Stimulated activated CD4-positive, alpha-beta T cell treated with anti-CD3 and anti-CD28 coated beads, Interleukin-4, amount 100 ng/mL, for 1 hour (primary cell): ENCODE measurements at places on chromosomes 11 and 22.

GRCh38 chr22:49404020-49404419, 423.7 kb downstream of the BRD1 start:
- DNase-seq: no peak

DNA sequence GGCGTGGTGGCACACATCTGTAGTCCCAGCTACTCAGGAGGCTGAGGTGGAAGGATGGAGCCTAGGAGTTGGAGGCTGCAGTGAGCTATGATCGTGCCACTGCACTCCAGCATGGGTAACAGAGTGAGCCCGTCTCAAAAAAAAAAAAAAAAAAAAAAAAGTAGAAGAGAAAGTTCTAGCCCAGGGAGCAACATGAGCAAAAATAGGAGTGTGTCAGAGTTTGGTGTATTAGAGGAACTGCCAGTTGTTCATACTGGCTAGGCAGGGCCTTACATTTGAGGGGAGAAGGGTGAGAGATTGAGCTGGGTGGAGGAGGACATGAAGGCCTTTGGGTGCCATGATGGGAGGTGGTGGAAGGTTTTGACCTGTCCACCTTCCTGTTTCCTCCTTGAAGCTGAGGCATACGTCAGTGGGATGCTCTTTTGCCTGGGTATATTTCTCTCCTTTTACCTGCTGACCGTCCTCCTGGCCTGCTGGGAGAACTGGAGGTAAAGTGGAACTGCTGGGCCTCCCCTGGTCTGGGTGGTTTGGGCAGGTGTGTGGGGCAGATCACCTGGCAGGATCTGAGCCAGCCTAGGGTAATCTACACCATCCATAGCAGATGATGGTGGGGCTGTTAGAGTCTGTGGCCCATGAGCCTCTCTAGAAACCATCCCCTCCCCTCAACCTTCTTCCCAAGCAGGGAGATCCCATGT, 7.3 kb downstream of the SIDT2 start:
- DNase-seq: no peak

- DNase-seq: no peak
Measured at GRCh38 chr22:20296598-20296997, 23.3 kb downstream of the DGCR6L start.

DNA sequence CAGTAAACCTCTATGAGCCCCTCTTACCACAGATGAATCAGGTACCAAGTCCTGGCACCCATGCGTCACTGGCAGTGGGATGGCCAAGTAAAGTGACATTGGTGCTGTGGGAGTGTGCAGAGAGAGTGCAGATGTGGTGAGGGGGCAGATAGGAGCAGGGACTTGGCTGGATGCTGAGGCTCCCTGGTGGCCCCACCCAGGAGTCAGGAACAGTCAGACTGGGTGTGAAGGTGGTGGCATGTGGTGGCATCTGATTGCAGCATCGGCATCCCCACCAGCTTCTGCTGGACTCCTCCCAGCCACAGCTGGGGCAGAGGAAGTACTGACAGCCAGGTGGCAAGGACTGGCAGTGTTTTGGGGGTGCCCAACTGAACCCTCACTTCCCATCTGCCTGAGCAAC, 11.4 kb downstream of the DGAT2 start:
- DNase-seq: no peak

DNA sequence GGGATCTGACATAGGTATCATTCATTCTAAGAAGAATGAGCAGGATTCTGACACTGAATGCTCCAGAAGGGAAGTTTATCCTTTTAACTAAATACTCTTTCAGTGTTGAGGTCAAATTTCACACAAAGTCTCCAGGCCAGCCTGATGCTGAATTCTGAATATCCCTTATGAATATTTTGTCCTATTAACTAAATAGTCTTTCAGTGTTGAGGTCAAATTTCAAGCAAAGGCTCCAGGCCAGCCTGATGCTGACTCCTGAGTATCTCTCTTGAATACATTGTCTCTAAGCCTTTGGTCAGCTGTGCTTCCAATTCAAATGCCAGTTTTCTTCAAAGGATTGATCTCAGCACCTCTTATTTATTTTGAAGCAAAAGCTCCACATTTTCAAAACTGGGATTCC, 676.8 kb downstream of the NTM start:
- no peak for DNase-seq

GRCh38 chr22:35312198-35313059, 12.7 kb downstream of the TOM1 start:
- DNase-seq: no peak

- DNase-seq: no peak
Measured at GRCh38 chr11:69811431-69811830, 7.8 kb downstream of the FGF3 start.

- DNase-seq: peak; percentile 37
Measured at GRCh38 chr22:30890686-30891442, 77.7 kb downstream of the MORC2 start.

GRCh38 chr11:74024261-74025029, 15.6 kb upstream of the UCP3 start:
- DNase-seq: no peak

DNA sequence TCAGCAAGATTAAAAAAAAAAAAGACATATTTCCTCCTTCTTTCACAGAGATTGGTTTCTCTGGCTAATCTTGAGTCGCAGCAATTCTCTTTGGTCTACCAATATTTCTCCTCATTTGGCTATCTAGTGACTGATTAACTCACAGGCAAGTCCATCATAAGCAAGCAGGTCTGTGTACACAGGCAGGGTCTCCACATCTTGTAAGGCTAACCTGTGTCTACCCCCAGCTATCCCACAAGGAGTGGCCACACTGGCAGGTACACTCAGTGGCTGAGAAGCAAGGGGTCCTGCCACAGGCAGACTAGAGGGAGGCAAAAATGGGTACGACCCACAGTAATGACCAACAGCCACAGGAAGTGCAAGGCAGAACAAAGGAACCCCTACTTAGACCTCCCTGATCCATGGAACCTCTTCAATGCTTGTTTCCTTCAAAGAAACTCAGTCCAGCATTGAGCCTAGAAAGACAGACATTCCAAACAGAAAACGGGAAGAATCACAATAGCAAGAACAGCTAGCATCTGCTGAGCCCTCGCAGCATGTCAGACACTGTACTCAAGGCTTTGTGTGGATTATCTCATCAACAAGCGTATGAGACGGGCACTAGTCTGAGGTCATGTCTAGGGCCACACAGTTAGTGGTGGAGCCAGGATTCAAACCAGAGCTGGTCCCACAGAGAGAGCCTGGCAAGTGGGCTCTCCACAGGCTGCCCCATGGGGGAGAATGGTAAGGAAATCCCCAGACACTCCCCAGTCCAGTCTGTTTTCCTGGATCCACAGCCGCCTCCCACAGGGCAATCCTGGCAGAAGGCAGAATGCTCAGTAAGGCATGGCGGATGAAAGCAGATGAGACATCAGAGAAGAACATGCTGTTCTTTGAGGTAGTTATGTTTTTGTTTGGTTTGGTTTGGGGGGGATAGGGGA, 34.3 kb downstream of the PLEKHA7 start:
- no peak for DNase-seq

GRCh38 chr11:113420808-113421207, 33.2 kb downstream of the ANKK1 start:
- no peak for DNase-seq

- DNase-seq: no peak
Measured at GRCh38 chr11:132158091-132158490, 787.7 kb downstream of the NTM start.

GRCh38 chr22:25567251-25567675, 2.8 kb downstream of the GRK3 start:
- no peak for DNase-seq

- no peak for DNase-seq
Measured at GRCh38 chr11:130431801-130432200, 3.4 kb upstream of the ADAMTS8 start.

DNA sequence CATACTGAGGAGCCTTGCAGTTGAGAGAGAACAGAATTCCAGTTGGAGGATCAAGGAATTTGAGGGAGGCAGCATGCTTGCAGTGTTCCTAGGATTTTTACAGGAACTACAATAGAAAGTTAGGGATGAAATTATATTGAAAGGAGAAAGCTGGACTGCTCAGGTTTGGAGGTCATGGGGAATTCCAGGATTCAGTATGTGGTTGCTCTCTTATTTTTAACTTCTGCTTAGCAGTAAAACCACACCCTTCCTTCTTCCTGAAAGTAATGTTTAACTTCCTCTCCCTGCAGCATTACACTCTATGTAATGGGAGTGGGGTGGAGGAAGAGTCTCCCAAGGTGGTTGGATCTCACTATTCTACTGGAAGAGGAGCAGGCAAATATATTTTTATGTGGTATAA, 31.3 kb downstream of the CTNND1 start:
- no peak for DNase-seq

- DNase-seq: no peak
Measured at GRCh38 chr22:45934168-45934564, 42.8 kb downstream of the WNT7B start.

GRCh38 chr22:49962751-49963646, 2.4 kb downstream of the PIM3 start:
- DNase-seq: peak; percentile 30

DNA sequence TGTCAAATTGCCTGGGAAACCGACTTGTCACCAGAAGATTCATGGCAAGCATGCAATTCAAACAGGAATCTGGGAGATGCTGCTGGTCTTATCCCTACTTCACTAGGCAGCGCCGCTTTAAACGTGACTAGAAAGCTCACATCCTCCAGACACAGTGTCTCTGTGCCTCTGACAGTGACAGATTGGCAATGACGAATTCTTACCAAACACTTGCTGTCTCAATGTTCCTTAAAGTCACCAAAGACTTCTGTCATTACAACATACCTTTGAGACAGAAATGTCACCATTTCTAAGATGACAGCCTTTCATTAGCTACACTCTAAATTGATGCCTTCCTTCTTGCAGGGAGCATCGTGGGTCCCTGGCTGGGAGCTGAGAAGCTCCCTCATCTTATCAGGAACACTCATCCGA, 197.8 kb downstream of the CWF19L2 start:
- DNase-seq: no peak

- peak; percentile 69 for DNase-seq
Measured at GRCh38 chr22:41532908-41533825, 11.1 kb downstream of the POLR3H start.

DNA sequence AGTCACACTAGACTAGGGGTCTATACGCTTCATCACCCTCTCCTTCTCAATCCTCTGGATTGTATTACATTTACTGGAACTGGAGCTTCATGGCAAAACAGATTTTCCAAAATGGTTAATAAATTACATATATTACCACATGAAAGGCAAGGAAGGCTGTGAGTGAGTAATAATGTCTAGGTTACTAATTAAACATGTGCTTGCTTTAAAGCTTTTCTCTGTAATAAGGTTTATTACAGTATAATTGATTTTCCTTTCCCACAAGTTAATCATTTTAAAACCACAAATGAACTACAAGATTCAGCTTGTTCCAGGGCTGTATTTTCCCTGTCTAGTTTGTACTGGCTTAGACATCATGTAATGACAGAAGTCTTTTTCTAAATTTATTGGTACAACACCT, 25.6 kb downstream of the MMP13 start:
- no peak for DNase-seq

DNA sequence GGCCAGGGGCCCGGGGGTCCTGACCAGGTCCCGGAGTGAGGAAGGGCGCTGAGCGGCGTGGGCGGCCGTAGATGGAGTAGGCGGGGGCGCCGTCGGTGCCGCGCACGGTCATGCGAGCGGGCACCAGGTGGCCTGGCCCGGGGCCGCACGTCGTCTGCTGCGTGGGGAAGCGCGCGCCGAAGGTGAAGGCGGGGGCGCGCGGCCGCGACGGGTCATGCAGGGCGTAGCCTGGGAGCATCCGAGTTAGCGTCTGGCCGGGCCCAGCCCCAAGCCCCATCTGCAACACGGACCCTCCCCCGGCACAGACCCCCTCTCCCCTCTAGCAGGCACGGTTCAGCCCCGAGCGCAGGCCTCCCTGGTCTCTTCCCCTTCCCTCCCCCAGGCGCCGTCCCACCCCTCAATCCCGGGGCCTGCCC, 1.7 kb upstream of the TYMP start:
- DNase-seq: peak; percentile 75

- DNase-seq: no peak
Measured at GRCh38 chr11:10490032-10490397, 35.0 kb downstream of the AMPD3 start.

- no peak for DNase-seq
Measured at GRCh38 chr11:8095806-8096522, 15.0 kb downstream of the TUB start.

DNA sequence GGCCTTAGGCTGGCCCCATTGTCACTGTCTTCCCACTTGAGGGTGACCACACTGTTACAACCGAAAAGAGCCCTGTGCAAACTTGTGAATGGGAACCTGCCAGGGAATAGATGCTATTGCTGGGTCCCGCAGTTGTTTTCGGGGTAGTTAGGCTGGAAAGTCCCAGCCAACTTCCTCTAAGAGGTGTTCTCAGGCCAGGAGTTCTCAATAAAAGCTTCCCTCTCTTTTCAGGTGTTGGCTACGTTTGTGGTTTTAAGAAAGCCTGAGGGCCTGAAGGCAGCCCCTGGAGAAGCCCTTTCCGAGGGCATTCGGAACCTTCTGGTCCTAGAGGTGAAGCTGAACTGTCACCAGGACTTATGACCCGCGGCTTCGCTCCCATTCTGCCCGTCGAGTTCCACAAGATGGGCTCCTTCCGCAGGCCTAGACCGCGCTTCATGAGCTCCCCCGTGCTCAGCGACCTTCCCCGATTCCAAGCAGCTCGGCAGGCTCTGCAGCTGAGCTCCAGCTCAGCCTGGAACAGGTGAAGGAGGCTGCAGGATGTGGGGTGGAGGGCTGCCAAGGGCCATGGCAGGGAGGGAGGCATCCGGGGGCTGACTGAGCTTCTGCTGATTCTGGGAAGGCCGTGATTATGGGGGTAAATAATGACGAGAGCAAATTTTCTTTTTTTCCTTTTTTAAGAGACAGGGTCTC, 104.8 kb downstream of the PRR5L start:
- no peak for DNase-seq
